ENCODE measurements at places on chromosomes 1 and 21.
A peak's percentile ranks its signal among the peaks of the same experiment; 100 is the strongest.

- no peak for DNase-seq
Measured at GRCh38 chr1:88610687-88611086, 73.4 kb upstream of the PKN2 start.

GRCh38 chr1:201250326-201251011 lies 32.8 kb upstream of the PKP1 start:
- no peak for DNase-seq

DNA sequence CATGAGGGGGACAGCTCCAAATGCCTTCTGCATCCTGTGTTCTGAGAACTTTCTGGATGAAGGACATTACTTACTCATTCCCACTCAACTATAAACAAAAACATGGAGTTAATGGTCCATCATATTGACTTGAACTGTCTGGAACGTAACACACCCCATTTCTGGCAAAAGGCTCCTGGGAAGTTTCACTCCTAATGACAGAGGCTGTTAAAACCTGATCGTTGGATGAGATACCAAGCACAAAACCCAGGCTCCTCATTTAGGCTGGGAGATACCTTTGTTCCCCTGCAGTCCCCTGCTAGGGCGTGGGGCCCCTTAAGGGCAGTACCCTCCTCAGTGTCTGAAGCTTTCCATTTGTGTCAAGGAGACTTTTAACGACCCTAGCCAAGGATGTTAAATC lies 78.9 kb downstream of the RHOU start:
- no peak for DNase-seq

DNA sequence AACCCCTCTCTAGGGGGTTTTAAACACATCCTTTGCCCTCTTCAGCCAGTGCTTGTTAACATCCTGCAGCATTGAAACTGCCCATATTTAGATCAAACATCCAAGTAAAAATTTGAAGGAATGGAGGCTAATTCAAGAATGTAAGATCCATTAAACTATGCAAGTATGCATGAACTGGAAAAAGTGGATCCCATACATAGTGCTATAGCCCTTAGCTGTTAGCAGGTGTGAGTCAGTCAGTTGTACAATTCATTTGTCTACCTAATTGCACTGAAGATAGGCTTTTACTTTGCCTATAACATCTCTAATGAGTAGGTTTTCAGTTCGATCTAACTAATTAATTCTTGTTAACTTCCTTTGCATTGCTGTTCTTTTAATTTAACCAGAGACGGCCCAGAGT lies 270.9 kb downstream of the LMO4 start:
- no peak for DNase-seq

DNA sequence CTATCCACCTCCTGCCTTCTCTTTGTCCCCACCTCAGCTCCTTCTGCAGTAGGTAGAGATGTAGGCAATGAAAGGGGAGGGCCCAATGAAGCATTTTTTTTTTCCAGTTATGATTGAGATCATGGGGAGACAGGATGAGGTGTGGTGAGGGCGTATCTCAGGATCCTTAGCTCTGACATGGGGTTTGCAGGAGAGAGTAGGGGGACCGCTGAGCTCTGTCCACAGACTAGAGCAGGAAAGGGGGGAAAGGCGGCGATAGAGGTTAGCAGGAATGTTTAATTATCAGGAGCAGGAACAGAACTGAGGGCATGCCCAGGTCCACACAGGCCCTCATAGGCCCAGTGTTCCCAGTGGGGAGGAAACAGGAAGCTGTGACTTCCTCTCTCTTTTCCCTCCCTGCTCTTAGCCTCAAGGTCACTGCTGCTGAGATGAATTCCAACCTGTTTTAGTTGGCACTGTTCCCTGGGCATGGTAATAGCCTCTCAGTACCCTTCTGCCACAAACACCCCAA lies 901 bp upstream of the RXFP4 start:
- peak; percentile 33 for DNase-seq

DNA sequence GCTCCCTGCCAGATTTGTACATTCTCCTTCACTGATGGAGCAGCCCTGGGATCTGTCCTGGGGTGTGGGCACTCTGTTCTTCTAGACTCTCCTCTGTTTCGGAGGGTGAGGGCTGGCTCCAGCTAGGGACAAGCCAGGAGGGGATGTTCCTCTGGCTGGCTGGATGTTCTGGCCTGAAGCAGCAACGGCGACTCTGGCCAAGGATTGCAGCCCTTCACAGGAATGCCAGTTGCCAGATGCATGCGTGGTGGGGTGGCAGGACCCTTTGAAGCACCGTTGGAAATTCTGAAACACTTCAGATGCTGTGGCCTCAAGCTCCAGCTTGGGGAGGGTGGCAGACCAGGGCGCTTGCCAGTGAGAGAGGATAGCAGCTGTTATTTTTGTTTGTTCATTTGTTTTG lies 210.9 kb downstream of the TRABD2B start:
- DNase-seq = no peak

DNA sequence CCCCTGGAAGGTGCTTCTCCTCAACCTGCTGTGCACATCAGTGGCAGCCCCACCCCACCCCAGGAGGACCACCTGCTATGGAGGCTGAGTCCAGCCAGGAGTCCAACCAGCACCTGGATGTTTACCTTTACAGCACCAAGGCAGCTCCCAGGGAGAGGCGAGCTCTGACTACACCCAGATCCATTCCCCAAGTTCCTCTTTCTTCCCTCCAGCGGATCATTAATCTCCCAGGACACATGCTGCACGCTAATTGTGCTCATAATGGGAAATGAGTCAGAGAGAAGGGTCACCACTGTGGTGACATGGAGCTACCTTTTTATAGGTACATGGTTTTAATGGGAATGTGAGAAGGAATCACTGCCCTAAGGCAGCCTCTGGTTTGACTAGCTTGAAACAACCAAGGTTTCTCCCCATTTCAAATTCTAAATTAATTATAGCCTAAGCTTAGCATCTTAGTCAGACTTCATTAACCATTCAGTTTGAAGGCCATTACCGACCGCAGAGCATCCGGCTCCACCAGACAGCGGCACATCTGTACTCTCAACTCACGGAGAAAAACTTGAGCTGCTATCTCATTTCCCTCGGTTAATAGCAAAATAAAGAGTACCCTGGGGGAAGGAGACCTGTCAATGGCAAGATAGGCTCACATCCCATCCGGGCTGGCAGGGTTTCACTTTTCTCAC lies 173.1 kb upstream of the GALNT2 start:
- DNase-seq = no peak

DNA sequence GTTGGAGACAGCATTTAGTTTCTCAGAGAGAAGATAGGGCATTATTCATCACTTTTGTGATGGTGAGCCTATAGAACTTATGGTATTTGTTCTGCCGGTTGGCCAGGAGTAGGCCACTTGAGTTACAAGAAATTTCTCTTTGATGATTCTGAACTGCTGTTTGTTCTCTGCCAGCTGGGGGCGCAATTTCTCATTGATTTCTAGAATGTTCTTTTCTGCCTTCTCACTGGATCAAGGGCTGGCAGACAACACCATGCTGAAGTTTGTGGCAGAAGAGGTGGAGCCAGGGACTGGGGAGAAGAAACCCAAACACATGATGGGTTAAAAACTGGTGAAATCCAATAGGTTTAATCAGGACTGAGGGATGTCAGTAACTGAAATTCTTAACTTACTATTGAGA lies 360.6 kb downstream of the FAM72C start:
- DNase-seq = no peak

- peak; percentile 43 for DNase-seq
Measured at GRCh38 chr1:2413495-2414296, 1.3 kb upstream of the PEX10 start.

- no peak for DNase-seq
Measured at GRCh38 chr1:111480674-111481073, 6.9 kb downstream of the C1orf162 start.

- no peak for DNase-seq
Measured at GRCh38 chr1:221720545-221720944, 21.3 kb downstream of the DUSP10 start.

GRCh38 chr1:25599969-25600610 lies 16.5 kb upstream of the MAN1C1 start:
- no peak for DNase-seq

DNA sequence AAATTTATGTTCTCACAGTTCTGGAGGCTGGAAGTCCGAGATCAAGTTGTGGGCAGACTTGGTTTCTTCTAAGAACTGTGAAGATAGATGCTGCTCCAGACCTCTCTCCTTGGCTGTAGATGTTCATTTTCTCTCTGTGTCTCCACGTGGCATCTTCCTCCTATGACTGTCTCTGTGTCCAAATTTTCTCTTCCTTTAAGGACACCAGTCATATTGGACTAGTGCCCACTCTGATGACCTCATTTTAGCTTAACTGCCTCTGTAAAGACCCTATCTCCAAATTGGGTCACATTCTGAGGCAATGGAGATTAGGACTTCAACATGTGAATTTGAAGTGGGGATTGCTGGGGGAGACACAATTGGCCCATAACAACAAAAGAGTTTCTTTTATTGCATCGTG lies 125.3 kb upstream of the ETS2 start:
- no peak for DNase-seq

GRCh38 chr1:64956010-64956640 lies 10.2 kb downstream of the JAK1 start:
- peak; percentile 33 for DNase-seq

GRCh38 chr1:115338457-115338820 lies 390 bp upstream of the NGF start:
- DNase-seq = no peak

DNA sequence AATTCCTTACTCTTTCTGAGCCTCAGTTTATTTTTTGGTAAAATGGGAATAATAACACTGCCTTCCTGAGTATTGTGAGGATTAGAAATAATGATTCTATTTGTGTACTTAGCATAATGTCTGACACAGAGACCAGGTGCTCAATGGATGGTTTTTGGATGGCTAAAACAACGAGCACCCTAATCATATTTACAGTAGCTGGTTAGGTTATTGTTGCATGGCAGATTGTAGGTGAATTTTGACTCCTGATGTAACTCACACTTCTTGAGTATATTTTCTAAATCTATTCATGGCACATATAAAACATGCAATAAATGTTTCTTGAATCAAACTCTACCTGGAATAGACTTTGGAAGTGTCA lies 11.9 kb upstream of the DUSP10 start:
- no peak for DNase-seq

DNA sequence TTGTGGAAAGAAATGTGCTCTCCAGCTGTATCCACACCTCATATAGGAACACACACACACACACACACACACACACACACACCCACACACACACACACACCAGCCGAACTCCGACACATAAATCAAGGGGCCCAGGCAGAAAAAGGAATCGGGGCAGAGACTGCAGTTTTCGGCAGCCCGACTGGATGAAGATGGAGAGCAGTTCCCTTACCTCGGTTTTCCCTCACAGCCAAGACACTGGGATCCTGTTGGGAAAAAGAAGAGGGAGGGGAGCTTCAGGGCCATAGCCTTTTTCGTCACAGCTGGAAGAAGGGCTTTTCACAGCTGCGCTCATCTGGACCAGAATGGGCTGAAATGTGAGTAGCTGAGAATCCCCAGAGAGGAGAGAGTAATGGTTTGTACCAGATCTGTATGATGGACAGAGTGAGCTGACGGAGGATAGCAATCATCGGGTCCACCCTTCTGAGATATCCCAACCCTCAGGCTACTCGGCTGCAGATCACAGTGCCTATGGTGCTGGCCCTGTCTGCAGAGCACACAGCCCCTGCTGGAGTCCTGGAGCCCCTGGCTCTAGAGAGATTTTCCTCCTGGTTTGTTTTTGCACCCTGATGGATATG lies 37.7 kb downstream of the PIK3C2B start:
- no peak for DNase-seq

- no peak for DNase-seq
Measured at GRCh38 chr1:49389699-49390098, 613.0 kb upstream of the BEND5 start.

GRCh38 chr1:44854970-44855369 lies 11.9 kb upstream of the PTCH2 start:
- DNase-seq = no peak

DNA sequence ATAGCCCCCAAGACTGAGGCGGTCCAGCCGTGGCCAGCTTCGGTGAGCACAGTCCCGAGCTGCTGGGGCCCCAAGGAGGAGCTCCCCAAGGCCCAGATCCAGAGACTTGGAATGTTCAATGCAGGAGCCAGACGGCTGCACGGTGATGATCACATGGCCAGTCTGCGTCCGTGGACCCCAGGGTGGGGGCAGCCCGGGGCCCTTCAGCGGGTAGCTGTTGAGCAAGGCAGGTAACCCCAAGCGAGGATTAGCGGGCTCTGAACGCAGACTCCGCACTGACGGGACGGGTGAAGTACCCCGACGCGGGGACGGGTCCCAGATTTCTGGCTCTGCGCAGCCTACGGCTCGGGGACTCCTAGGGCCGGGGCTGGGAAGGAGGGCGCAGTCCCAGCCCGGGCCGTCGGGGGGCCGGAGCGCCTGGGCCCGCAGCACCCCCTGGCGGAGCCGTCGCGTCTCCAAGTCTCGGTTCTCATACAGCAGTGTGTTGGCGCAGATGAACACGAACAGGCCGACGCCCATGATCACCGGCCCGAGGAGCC lies 2.7 kb downstream of the TMEM200B start:
- peak; percentile 90 for DNase-seq

DNA sequence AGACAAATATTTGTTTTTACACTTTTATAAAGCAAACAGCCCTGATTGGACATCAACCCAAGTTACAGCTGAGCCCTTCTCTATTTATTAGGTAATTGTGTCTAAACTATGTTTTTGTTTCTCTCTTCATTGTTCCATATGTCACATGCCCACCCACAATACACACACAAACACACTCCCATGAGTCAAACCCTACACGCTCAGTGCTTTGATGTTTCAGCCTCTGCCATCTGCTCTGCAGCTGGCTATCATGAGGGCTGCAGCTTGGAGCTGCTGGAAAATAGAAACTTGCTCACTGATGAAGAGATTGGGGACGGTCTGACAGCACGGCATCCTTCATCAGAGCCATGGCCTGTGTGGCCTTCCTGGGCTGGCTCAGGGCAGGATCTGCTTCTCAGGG lies 41.7 kb downstream of the PSMG1 start:
- peak; percentile 11 for DNase-seq

GRCh38 chr1:184163674-184164465 lies 112.3 kb downstream of the TSEN15 start:
- DNase-seq = no peak

- no peak for DNase-seq
Measured at GRCh38 chr1:74971982-74972381, 162.2 kb upstream of the LHX8 start.

- DNase-seq = no peak
Measured at GRCh38 chr1:29713857-29714256, 477.5 kb downstream of the PTPRU start.

DNA sequence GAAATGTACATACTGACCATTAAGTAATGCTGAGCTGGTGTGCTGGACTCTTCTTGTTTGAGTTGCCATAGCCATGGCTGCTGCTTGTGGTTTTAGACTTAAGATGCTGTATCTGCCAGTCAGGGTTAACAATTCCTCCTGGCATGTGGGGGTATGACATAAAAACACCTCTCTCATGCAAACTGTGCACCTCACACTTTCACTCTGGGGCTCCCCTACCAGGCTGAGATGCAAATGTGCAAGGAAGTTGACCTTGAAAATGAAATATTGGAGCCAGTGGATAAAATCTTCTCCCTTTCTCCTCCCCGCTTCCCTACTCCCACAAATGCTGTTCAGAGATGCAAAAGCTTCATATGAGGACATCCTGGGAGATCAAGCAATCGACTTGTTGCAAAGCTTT lies 198.8 kb downstream of the FCRL5 start:
- no peak for DNase-seq
